ENCODE measurements at places on chromosomes 16 and 17. TPM values are rescaled to one million over a fixed set of nuclear protein-coding genes. Genes with fewer than 3 reads are reported as not detected.

DNA sequence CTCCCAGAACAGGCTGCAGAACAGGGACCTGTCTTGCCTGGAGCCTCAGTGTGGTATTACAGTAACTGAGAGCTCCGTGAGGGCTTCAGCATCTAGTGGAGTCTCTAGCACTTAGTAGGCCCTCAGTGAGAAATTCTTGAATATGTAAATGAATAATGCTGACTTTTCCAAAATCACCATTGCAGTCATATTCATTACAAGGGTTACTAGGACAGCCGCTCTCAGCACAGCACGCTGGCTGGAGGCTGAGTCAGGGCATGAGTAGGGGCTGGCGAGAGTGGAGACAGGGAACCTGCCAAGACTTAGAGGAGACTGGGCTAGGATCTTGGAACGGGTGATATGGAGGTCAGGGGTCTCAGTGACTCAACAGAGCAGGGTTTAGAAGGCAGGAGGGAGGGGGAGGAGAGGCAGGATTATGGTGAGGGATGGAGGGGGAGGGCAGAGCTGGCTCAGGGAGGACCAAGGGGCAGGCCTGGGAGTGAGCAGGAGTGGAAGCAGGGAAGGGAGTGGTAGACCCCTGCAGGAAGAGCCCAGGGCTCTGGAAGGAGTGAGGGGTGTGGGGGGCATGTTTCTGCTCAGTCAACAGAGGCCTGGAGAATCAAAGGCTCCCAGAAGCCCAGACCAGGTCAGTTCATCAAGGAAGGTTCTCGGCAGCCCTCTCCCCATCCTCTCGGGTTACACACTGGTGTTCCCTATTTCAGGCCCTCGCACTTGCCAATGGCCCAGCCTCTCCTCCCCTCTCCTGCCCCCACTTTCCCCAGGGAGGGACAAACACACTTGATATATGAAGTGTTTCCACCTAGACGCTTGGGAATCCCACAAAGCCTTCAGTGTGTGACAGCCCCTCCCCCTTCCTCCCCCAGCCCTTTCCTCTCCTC is 42.3 kb downstream of the FZD2 start:
- no peak for DNase-seq

ANKRD40CL gene
- total RNA-seq: not detected

- DNase-seq: no peak
Observed at GRCh38 chr17:66809408-66809807, 25.5 kb upstream of the CACNG5 start.

- DNase-seq: no peak
Observed at GRCh38 chr16:5065813-5066212, at the start of gene C16orf89. Gene C16orf89, minus strand, starts transcription at chr16:5065956. Its CDS starts 48 bp downstream, at chr16:5065908.

DNA sequence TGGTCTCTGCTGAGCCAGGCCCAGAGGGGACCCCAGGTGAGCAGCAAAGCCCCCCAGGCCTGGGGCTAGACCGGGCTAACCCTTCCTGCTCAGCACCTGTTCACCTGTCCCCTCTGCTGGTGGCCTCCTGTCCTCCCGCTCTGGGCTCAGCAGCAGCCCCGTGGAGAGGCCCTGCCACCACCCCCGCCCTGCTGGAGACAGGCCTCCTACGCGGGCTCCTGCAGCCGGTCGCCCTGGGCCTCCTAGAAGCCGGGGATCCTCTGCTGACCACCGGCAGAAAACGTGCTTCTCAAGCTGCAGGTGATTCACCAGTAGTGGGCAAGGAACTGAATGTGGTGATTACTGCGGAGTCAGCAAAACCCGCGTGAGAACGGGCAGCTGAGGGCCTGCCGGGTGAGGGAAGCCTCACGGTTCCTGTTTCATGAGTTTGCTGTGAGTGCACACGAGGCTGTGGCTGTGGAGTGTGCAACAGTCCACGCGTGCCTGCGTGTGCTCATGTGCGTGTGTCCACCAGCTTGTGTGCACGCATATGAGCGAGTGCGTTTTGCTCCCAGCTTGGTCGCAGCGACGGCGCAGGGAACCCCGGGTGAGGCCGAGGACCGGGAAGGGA is 792 bp downstream of the SECTM1 start:
- no peak for DNase-seq

DNA sequence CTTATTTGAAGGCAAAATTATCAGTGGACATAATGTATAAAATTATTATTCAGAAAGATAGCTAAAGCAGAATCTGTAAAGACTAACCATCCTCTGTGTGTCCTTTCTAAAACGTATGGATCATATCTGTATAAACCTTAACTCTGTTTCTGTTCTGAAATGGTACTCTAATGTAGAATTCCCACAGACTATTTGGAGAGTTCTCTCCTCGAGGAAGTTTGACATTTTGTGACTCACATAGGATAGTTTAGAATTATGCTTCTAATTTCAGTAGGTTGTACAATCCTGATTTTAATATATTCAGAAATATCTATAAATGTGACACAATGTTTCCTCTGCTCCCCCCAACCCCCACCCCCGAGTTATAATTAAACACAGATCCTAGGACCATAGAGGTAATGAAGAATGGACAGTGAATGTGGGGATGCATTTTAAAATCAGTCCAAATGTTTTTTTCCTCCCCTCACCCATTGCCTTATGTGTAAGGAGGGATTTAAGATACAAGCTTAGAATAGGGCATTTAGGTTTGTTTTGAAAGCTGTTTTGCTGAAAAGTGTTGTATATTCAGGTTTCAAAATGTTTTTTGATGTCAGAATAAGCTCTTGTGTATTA is 66.8 kb downstream of the BCAS3 start:
- no peak for DNase-seq

- no peak for DNase-seq
Observed at GRCh38 chr16:12358898-12359297, 382.4 kb downstream of the SNX29 start.
